Activated CD8-positive, alpha-beta T cell treated with anti-CD3 and anti-CD28 coated beads, Interleukin-2, amount 10 ng/mL, durations not matched to agents 7 days and 5 days (primary cell): ENCODE measurements at places on chromosomes 12 and 14.

DNA sequence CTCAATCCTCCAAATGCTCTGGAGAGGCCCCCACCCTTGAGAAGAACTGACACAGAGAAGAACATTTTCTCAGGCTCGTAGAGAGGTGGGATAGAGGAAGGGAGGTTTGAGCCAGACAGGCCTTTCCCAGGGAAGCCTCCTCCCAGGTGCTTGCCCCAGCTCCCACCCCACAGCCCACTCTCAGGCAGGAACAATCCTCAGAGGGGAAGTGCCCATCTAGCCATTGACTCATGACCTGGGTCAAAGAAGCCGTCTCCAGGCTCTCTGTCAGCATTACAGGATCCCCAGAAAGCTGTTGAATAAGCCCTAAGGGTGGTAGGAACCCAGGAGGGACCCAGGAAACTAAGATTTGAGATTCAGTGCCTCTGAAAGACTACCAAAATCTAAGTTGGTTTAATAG lies 3.8 kb downstream of the AQP6 start:
- no peak for DNase-seq

DNA sequence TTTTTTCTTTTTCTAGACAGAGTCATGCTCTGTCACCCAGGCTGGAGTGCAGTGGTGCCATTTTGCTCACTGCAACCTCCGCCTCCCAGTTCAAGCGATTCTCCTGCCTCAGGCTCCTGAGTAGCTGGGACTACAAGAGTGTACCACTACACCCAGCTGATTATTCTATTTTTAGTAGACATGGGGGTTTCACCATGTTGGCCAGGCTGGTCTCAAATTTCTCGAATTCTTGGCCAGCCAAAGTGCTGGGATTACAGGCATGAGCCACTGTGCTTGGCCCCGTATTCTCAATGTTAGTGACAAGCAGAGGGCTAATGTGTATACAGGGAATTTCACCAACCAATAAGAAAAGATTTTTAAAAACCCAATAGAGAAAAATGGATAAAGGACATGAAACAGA lies 8.4 kb downstream of the PLBD2 start:
- no peak for DNase-seq

- no peak for DNase-seq
Observed at GRCh38 chr14:81946834-81947798, 413.5 kb upstream of the SEL1L start.

DNA sequence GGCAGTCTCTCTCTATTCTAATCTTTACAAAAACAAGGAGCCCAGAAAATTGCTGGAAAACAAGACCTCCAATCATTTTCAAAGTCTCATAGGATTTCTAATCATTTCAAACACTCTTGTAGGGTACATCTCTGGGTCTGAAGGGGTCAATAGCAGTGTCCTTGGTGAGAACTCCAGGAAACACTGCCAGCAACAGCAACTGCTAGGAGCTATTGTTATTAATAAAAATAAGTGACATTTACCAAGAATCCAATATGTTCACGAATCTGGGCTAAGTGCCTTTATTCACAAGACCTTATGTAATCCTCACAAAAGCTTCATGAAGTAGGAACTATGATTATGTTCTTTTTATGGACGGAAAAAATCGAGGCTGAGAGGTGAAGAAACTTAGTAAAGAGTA lies 72.8 kb downstream of the TTC7B start:
- DNase-seq: no peak
